ENCODE measurements at places on chromosomes 4 and X.

DNA sequence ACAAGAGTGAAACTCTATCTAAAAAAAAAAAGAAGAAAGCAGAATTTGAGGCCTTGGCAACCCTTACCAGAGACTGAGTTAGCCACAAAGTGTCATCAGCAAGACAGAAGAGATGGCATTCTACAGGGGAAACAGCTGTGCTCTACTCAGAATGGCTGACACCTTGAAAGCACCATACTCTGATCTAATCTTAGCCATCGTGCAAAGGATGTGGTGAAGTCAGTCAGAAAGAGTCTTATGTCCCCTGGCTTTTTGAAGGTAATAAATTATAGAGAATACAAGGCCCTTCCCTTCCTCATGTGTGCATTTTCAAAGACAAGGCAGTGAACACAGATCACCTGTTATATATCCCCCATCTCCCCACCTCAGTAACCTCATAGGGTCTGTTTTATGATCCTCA is 13.2 kb downstream of the CLNK start:
- no peak for DNase-seq

DNA sequence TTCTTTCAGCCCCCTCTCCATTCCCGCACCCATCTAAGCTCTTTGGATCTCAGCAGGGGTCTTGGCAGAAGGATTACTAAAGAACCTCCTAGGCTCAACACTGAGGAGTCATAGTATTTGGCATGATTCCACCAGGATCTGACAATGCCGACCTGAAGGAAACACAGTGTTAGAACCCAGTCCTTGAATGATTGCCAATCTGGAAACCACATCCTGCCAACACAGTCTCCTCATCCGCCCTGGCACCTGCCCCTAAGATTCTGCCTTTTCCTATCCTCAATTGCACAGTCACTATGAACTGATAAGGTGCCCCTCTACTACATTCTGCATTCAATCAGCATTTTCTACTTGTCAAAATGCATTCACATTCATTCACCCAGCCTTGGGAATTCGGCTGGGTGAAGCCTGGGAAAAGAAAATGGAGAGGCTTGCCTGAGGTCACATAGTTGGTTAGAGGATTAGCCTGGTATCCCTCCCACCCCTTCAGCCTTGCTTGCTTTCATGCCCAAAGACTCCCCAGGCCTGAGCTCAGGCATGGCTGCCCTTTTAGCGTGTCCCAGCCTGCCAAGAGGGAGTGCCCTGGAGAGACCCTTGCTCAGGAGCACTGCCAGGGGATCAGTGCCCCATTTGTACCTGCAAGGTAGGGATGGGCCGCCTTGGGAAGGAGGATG is 2.2 kb upstream of the CLDN2 start:
- DNase-seq = no peak

GRCh38 chr4:128060121-128060698 is 902 bp upstream of the LARP1B start:
- no peak for DNase-seq

DNA sequence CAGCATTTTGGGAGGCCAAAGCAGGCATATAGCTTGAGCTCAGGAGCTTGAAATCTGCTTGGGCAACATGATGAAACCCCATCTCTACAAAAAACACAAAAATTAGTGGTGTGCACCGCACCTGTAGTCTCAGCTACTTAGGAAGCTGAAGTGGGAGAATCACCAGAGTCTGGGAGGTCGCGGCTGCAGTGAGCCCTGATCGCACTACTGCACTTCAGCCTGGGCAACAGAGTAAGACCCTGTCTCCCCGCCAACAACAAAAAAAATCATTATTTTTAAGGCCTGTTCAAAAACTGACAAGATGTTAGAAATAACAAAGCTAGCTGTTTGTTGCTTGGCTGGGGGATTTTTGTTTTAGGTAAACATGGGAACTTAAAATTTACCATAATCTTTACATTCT is 5.1 kb downstream of the YTHDC1 start:
- DNase-seq = no peak

- no peak for DNase-seq
These were observed at the start of gene GK for GRCh38 chrX:30653415-30654131. Gene GK, plus strand, starts transcription at chrX:30653423. Its CDS starts 115 bp downstream, at chrX:30653538.

GRCh38 chr4:651884-652642 is 22.0 kb downstream of the ATP5ME start:
- no peak for DNase-seq

All from amniotic stem cell (primary cell).